Liver (tissue), 10 donors: ENCODE measurements at places on chromosomes 7 and 10. TPM values are rescaled to one million over a fixed set of nuclear protein-coding genes. Genes with fewer than 3 reads are reported as not detected.

GRCh38 chr10:21292763-21293517, 232.5 kb downstream of the SKIDA1 start:
- H3K27ac ChIP-seq = no peak overlapping the region
- H3K27me3 ChIP-seq = no peaks in the 10 kb centered on the region
- H3K4me1 ChIP-seq = peaks cover 4% of the 10 kb centered on the region
- H3K36me3 ChIP-seq = no peaks in the 10 kb centered on the region

DNA sequence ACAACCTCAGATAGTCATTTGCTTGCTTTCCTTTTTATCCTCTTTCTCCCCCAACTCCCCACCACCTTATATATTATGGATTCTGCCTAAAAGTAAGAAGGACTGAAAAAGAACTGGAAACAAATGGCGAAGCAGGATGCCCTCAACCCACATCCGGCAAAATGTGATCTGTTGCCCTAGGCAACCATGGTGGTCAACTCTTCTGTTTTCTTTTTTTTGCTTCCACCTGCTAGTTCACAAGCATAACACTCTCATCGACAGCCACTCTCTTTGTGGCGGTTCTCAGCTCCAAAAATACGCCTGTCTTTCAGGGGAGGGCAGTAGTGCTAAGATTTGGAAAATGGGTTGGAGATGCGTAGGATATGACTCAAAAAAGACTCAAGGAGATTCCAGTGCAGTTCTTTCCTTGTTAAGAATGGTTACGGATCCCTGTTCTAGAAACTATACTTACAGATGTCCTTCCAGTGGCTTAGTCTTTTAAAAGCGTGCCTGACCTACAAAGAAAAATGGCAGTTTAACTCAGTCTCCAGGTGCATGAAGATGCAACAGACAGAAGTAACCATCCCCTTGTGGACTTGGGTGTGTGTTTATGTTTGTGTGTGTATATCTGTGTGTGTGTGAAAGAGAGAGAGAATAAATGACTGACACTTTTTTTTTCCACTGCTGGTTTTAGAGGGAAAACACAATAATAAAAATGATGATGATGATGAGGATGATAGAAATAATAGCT, 10.7 kb downstream of the APBB1IP start:
- H3K27me3 ChIP-seq = no peaks in the 10 kb centered on the region
- H3K36me3 ChIP-seq = no peaks in the 10 kb centered on the region
- DNase-seq = no peak
- H3K4me1 ChIP-seq = peaks cover 1% of the 10 kb centered on the region
- no peak overlapping the region for H3K4me3 ChIP-seq

DNA sequence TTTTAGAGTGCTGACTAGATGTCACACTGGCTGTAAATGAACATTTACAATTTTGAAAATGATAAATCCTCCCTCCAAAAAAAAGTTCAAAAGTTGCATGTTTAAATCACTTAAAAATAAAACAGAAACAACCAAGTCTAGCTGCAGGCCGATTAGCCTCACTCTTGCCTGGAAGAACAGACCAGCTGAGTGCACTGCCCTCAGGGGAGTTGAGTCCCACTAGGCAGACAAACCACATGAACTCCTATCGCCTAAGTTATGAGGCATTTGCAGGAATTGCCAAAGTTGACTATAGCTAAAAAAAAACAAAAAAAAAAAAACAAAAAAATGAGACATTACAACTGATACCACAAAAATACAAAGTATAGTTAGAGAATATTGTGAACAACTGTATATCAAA, 510.0 kb downstream of the ANKRD7 start:
- H3K27me3 ChIP-seq = no peaks in the 10 kb centered on the region
- H3K27ac ChIP-seq = no peak overlapping the region
- H3K4me3 ChIP-seq = no peak overlapping the region
- H3K4me1 ChIP-seq = no peaks in the 10 kb centered on the region
- DNase-seq = no peak

Gene SERPINE1
- total RNA-seq = 10.2 TPM

Gene EPO
- 1.3 TPM for total RNA-seq

Gene CLCN1
- not detected for total RNA-seq

Gene GUSB
- total RNA-seq = 45.7 TPM
